ENCODE measurements at places on chromosomes 2 and 18.
A peak's percentile ranks its signal among the peaks of the same experiment; 100 is the strongest.

DNA sequence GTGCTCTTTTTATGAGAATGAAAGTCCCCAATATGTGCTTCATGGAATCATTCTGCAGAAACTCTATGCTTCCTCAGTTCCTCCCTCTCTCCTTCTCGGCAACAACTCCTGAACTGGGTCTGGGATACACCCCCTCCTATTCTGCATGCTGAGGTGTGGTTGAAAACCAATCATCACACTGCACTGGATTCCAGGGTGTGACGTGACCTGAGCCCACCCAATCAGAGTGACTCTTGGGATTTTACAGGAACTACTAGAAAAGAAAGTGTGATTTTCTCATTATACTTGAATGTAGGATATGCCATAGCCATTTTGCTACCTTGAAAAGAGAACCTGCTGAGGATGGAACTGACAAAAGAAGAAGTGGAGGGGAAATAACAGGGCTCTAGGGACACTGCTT is 36.3 kb downstream of the ACVR1 start:
- DNase-seq = no peak
- H3K36me3 ChIP-seq = no peaks in the 10 kb centered on the region
- no peaks in the 10 kb centered on the region for H3K27me3 ChIP-seq
- H3K27ac ChIP-seq = peak overlapping the region; percentile 1
- no peak overlapping the region for H3K4me3 ChIP-seq
- H3K4me1 ChIP-seq = peaks cover 53% of the 10 kb centered on the region

DNA sequence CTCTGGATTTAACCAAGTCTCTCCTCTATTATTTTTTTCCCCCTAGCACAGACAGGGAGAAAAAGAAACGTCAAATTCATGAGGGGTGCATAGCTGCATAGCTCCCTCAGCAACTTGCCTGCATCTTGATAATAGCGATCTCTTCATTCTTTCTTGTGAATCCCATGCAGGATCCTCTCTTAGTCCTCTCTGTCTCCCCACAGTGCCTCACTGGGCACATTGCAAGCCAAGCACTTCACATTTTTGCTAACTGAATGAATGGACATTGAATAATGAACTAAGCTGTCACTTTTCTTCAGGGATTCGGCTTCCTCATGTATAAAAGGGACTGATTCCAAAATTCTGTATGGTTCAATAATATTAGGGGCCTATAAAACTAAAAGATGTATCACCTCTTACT is 2.9 kb upstream of the EPB41L3 start:
- no peak overlapping the region for H3K4me3 ChIP-seq
- no peak overlapping the region for H3K27ac ChIP-seq
- H3K4me1 ChIP-seq = peaks cover 5% of the 10 kb centered on the region

GRCh38 chr2:147086715-147087114 is 758.1 kb upstream of the ACVR2A start:
- H3K4me3 ChIP-seq = no peak overlapping the region
- H3K27ac ChIP-seq = no peak overlapping the region
- no peaks in the 10 kb centered on the region for H3K27me3 ChIP-seq
- no peaks in the 10 kb centered on the region for H3K36me3 ChIP-seq

DNA sequence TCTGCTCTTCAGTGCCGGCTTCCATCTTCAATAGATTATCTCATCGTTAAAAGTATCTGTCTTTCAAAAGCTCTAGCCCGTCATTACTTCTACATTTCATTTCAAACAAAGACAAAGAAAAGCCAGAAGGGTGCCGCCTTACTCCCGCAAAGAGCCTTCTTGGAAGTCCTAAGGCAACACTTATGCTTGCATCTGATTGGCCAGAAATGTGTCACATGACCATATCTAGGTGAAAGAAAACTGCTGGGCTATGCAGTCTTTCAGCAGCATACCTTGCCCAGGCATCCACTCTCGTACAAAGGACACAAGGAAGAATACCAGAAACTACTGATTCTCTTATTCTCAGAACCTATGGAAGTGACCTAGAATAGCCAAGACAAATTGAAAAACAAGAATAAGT is 217.1 kb upstream of the SLC35G4 start:
- H3K27ac ChIP-seq = no peak overlapping the region
- no peak overlapping the region for H3K4me3 ChIP-seq
- no peaks in the 10 kb centered on the region for H3K36me3 ChIP-seq
- H3K4me1 ChIP-seq = peaks cover 10% of the 10 kb centered on the region

DNA sequence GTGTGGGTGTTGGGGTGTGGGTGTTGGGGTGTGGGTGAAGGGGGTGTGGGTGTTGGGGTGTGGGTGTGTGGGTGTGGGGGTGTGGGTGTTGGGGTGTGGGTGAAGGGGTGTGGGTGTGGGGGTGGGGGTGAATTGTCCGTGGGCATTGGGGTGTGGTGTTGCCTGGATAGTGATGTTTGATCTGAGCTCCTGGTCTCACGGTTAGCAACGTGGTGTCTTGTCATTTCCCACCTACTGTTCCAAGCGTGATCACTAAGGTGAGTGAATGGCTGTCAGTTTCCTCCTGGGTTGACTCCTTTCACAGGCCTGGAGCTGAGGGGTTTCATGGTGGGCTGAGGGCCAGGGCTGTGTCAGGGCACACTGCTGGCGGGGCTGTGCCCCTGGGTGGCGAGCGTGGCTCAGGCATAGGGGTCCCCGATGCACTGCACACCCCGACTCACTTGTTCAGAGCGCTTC is 27.2 kb downstream of the RTP5 start:
- H3K27me3 ChIP-seq = no peaks in the 10 kb centered on the region
- no peak for DNase-seq
- no peak overlapping the region for H3K27ac ChIP-seq
- no peaks in the 10 kb centered on the region for H3K36me3 ChIP-seq
- H3K4me1 ChIP-seq = peaks cover 4% of the 10 kb centered on the region

DNA sequence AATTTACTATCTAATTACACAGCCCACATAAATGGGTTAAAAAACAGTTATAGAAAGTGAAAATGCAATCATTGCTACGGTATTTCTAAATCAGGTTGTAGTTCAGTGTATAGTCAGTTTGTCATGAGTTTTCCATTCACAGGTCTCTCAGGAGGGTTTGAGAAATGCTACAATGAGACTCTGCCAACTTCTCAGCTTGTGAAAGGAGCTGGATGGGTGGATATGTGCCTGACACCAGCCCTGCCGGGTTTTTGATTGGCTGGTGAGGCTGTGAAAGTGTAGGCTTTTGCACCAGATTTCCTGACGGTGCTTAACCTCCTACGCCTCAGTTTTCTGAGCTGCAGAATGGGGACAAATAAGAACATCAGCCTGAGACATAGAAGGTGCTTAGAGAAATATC is 102.6 kb upstream of the SMIM21 start:
- no peaks in the 10 kb centered on the region for H3K36me3 ChIP-seq
- no peaks in the 10 kb centered on the region for H3K27me3 ChIP-seq
- no peak overlapping the region for H3K27ac ChIP-seq
- DNase-seq = no peak
- no peaks in the 10 kb centered on the region for H3K4me1 ChIP-seq

DNA sequence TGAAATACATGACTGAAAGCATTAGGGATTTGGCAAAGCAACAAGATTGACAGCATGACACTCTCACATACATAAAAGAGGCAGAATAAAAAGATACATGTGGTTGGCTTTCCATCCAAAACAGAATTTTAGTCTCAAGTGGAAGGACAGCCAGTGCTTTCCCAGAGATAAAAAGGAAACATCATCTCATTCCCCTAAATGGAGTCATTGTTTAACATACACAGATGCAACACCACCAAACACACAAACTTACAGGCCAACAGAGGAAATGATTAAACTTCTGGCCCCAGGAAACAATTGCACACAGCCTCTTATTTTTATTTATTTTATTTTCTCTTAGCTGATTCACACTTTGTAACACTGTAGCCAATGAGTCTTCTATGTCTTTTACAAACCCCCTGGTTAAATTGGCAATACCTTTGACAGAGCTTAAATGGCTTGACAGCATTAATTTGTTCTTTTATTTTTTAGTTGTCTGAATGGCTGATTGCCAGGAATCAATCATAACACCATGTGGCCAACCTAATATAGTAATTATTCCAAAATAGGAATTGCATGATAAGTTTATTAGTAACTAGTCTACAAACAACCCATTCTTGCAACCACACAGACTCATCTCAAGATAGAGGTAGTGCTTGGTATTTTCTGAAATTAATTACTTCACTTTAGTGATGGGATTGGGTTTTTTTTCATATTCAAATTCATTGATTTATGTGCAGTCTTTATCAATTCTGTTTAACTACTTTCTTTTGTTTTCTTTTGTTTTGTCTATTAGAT is 190.5 kb downstream of the RND3 start:
- H3K4me1 ChIP-seq = no peaks in the 10 kb centered on the region
- no peak overlapping the region for H3K4me3 ChIP-seq
- no peak overlapping the region for H3K27ac ChIP-seq
- no peaks in the 10 kb centered on the region for H3K27me3 ChIP-seq
- DNase-seq = no peak

DNA sequence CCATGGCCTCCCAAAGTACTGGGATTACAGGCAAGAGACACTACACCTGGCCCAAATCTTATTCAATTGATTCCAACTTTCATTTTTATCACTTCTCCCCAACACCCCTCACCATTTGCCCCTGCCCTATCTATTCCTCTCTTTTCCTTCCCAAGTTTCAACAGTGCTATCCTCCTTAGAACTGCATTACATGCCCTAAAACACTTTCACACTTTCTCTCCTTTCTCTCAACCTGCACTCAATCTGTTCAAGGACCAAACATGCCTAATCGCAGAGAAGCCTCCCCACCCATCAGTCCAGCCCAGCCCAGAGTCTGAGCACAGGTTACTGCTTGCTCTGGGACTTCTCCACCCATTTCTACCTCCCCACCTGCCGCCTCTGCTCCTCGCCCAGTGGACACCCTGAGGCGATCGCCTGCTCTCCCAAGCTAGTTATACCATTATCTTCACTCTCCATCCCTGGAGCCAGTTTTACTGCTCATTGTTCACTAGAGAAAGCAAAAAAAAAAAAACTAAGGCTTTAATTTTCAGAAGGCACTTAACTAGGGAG is 23.7 kb upstream of the DSG1 start:
- no peak for DNase-seq
- no peaks in the 10 kb centered on the region for H3K27me3 ChIP-seq
- H3K4me3 ChIP-seq = no peak overlapping the region
- H3K4me1 ChIP-seq = no peaks in the 10 kb centered on the region
- H3K36me3 ChIP-seq = no peaks in the 10 kb centered on the region

- H3K4me3 ChIP-seq = no peak overlapping the region
- H3K4me1 ChIP-seq = no peaks in the 10 kb centered on the region
- DNase-seq = no peak
- H3K27ac ChIP-seq = no peak overlapping the region
- no peaks in the 10 kb centered on the region for H3K27me3 ChIP-seq
Observed at GRCh38 chr2:136357007-136357380, 239.0 kb upstream of the CXCR4 start.

DNA sequence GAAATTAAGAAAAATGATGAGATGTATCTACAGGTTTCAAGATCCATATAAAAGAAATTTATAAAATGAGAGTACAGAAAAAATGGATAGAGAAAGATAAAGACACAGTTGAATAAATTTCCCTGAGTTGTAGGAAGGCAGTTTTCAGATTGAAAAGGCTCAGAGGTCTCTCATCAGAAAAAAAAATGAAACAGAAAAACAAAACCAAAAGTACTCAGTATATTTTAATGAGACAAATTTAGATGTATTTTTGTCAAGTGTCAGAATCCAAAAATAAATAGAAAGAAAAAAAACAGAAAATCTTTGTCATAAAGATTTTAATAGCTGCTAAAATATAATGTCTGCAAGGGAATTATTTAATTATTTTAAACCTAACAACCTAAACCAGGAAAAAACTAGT is 520.5 kb downstream of the KCNJ3 start:
- H3K27me3 ChIP-seq = no peaks in the 10 kb centered on the region
- no peaks in the 10 kb centered on the region for H3K4me1 ChIP-seq
- no peak overlapping the region for H3K4me3 ChIP-seq

- H3K36me3 ChIP-seq = peaks cover 10% of the 10 kb centered on the region
- no peak overlapping the region for H3K27ac ChIP-seq
- no peak for DNase-seq
- no peaks in the 10 kb centered on the region for H3K27me3 ChIP-seq
Observed at GRCh38 chr2:240596080-240596460, 9.5 kb downstream of the CAPN10 start.

- no peaks in the 10 kb centered on the region for H3K4me1 ChIP-seq
- no peak overlapping the region for H3K4me3 ChIP-seq
- H3K27me3 ChIP-seq = no peaks in the 10 kb centered on the region
Observed at GRCh38 chr2:15160201-15160991, 400.7 kb downstream of the NBAS start.

DNA sequence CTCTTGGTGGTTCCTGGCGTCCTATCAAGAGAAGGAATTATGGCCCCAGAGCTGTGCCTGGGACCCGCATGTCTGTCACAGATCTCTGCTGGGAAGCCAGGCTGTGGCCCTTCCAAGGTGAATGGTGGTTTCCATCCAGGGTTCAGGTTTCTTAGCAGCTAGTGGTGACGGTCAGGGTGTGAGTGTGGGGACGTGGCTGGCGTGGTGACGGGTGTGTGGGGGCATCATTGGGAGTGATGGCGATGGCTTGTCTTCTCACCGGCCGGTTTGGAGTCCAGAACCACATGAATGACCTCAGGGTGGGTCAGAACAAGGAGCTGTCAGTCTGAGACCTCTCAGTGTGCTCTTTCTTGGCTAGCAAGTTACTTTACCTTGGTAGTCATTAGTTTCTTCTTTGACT is 52.6 kb downstream of the AGAP1 start:
- no peak for DNase-seq
- no peaks in the 10 kb centered on the region for H3K36me3 ChIP-seq
- no peak overlapping the region for H3K27ac ChIP-seq
- H3K4me1 ChIP-seq = peaks cover 11% of the 10 kb centered on the region
- H3K4me3 ChIP-seq = no peak overlapping the region

GRCh38 chr2:146623771-146624170 is 1221.1 kb upstream of the ACVR2A start:
- no peaks in the 10 kb centered on the region for H3K4me1 ChIP-seq
- no peaks in the 10 kb centered on the region for H3K36me3 ChIP-seq
- no peak overlapping the region for H3K27ac ChIP-seq
- H3K27me3 ChIP-seq = no peaks in the 10 kb centered on the region
- DNase-seq = no peak
- H3K4me3 ChIP-seq = no peak overlapping the region

- peaks cover 5% of the 10 kb centered on the region for H3K27me3 ChIP-seq
- DNase-seq = no peak
- no peaks in the 10 kb centered on the region for H3K4me1 ChIP-seq
- no peak overlapping the region for H3K27ac ChIP-seq
Observed at GRCh38 chr2:101400048-101400447, 12.7 kb upstream of the CREG2 start.

DNA sequence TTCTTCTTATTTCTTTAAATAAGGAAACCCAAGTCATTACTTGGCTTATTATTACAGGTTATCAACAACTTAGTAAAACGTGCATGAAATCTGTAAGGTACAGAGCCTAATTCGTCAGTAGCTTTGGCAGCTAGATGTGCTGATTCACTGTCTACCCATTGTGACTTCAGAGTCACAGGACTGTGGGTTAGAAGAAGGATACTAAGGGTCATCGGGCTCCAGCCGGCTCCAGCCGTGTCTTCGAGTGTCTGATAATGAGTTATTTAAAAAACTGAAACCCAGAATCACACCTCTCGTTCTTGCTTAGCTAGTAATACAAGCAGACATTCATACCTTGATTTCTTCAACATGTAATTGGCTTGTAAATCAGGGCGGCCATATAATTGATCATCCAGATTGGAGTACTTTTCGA is 170.5 kb downstream of the FMNL2 start:
- H3K4me3 ChIP-seq = no peak overlapping the region
- no peak for DNase-seq
- H3K36me3 ChIP-seq = no peaks in the 10 kb centered on the region
- H3K4me1 ChIP-seq = peaks cover 7% of the 10 kb centered on the region
